CD4-positive, alpha-beta T cell treated with Interleukin-21 for 1 hour (primary cell): ENCODE measurements at places on chromosomes 5 and 9.

DNA sequence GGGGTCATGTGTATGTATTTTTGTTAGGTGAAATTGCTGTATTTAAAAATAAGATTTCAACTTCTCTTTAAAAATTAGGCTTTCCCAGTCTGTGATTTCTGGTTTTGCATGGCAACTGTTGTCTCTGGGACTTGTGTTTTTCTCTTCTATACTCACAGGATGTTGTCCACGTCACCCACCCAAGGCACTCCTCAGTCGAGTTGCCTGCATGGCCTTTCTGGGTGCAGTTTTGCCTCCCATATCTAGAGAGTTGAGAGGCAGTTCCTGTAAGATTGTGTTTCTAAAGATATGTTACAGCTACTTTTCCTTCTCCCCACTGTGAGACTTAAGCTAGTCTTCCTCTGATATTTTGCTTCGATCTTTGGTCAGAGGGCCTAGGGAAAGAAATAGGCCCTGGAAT lies 2.3 kb upstream of the ASPN start:
- no peak for DNase-seq

DNA sequence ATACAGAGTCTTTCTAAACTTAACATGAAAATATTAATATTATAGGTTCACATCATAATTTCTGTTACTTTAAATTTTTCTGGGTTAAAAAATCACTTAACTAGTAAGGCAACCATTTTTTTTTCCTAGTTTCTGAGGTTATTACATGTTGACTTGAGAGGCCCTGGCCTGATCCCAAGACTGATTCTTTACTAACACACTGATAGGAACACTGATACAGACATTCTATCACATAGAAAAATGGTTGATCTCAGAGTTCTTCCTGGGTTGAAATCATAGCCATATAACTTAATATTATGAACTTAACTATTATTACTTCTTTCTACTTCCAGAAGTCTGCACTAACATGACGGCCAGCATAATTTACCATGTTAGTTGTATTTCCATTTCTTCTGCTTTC lies 43.0 kb downstream of the AP3S1 start:
- DNase-seq, result no peak

GRCh38 chr5:126884269-126884819 lies 107.4 kb downstream of the LMNB1 start:
- no peak for DNase-seq

DNA sequence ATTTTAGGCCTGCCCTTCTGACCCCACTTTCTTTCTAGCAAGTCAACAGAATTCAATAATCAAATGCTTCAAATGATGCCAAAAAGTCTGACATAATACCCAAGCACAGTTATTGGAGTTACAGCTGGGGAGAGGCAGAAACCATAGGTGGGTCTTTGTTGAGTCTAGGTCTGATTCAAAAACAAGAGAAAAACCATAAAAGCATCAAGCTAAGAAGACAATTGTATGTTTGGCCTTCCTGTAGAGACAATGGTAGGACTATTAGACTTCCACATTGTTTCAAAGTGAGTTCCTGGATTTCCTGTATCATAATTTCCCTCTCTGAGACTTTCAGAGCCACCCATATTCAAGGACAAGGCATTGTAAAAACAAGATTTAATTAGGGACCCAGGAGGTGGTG lies 16.8 kb upstream of the CCDC192 start:
- no peak for DNase-seq

DNA sequence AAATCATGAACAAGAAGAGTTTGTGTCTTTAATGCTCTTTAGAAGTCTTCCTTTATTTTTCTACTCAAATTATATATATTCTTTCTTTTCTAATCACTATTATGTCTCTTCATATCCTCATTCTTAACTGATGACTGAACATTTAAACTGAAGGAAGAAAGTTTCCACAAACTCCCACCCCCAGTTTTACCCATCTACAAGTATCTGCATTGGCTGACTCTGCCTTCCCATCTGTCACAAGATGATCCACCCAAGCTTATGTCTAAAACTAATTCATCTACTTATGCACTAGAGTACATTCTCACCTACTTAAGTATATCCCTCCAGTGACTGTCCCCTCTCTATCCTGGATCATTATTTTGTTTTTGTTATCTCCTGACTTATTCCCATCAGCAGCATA lies 344.5 kb downstream of the PRR16 start:
- DNase-seq, result no peak

DNA sequence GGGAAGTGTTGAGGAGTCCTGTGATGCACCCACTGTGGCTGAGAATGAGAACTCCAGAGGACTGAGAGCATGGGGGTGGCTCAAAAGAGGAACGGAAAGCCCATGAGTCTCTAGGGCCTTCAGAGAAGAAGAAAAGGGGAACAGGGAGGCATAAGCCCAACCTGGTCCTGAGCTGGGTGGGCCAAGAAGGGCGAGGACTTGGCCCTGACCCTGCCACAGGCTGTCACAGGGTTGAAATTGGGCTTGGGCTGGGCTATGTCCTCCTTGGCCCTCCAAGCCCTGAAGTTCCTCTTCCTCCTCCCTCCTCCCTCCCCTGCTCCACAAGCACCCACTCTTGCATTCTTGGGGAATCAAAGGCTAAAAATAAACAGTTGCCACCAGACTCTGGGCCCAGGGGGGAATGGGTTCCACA lies 49.3 kb upstream of the PPARGC1B start:
- DNase-seq, result peak; percentile 24

DNA sequence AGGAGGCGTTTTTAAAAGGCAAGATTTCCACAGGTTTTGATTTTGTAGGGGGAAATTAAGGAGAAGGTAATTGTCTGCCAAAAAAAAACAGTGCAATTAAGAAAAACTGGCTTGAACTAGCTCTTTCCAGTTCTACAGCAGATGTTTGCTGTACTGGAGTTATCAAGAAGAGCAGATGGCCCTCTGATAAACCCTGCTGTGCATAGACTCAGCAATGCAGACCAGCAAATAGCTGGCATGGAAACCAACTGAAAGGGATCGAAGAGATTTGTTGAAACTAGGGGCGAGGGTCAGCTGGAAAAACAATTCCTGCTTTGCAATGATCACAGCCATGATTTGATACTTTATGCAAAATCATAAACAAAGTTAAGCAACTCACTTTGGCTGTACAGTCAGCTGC lies 17.8 kb upstream of the BHMT start:
- DNase-seq, result no peak

- DNase-seq, result no peak
Measured at GRCh38 chr9:106075960-106076327, 381.6 kb downstream of the TMEM38B start.

- peak; percentile 73 for DNase-seq
Measured at GRCh38 chr9:133112663-133113026, 8.4 kb downstream of the RALGDS start.

DNA sequence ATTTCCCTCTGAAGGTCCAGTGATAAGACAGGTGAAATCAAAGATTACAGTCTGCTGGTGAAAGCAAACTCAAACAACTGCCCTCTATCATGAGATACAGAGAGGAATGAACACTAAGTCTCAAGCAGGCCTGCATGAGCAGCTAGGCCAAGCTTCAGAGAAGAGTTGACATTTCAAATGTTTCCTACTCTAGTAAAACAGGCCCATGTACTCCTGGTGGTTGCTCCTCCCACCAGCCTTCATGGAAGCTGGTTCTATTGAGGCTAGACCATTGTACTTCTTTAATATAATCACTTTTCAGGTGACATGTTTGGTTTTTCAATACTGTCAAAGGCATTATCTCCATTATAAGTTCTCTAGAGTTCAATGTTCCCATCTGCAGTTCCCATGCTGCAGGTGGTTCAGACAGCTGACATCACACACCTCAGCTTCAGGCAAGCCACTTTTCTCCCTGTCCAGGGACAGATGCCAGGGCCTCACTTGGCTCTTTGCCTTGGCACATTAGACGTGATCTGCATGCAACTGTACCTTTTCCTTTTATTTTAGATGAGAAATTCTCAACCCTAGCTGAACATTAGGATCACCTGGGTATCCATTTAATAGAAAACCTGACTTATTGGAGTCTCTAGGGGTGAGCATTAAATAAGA lies 89.8 kb downstream of the PIK3R1 start:
- no peak for DNase-seq
